ENCODE measurements at places on chromosomes 16 and 17.

DNA sequence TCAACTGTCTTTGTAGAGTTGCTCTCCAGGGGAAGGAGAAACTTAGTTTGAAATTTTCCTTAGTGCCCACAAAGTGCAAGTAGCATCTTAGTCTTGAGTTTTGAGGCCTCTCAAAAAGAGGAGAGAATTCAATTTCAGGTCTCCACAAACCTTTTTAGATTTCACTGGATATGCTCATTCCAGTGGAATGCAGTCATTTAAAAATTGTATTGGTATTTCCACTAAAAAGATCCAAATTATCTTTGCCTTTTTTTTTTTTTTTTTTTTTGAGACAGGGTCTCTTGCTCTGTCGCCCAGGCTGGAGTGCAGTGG, 6.9 kb upstream of the FOXJ1 start:
- no peak for DNase-seq

DNA sequence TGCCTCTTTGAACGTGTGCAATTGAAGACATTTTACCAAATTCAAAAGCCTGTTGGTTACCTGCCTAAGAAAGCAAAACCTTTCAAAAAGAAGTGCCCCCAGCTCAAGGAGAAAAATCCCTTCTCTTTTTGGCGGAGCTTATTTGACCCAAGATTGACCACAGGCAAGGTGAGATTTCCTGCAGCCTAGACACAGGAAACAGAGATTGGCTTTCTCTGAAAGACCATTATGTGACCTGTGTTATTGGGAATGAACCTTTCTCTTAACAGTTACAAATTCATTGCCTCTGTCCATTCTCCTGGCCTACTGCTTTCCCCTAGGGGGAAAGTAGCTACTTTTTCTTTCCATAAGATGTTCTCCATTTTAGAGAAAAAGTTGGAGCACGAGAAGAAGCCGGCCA, 42.1 kb upstream of the MAF start:
- no peak for DNase-seq

DNA sequence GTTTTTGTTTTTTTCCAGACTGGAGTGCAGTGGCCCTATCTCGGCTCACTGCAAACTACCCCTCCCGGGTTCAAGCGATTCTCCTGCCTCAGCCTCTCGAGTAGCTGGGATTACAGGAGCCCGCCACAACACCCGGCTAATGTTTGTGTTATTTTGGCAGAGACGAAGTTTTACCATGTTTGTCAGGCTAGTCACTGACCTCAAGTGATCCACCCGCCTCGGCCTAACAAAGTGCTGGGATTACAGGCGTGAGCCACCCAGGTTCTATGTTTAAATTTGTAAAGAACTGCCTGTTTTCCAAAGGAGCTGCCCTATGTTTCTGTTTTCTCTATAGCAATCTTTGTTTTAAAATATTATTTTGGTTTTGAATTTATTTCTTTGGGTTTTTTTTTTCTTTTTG, 13.8 kb upstream of the C16orf87 start:
- DNase-seq: no peak

- no peak for DNase-seq
These were observed 9.2 kb downstream of the SCGB1C2 start for GRCh38 chr17:146546-146945.

DNA sequence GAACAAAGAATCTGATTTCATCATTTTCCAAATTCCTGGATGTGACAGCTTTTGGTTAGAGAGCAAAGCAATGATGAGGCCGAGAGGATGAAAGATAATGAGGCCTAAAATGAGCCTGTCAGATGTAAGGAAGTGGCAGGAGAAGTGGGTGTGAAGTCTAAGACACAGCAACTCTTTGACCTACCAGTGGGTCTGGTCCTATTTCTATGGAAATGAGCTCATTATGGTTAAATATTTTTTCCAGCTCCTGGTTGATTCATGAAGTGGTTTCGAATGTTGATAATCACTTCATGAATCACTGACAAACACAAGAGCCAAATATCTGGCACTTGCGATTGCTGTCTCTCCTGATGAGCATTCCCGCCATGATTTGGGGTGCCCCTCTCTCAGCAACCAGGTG, 273.3 kb upstream of the CDH5 start:
- DNase-seq: no peak

GRCh38 chr17:11495613-11496012, 102.7 kb upstream of the DNAH9 start:
- no peak for DNase-seq

All from stimulated activated CD4-positive, alpha-beta T cell treated with anti-CD3 and anti-CD28 coated beads, Interleukin-4, amount 100 ng/mL, for 4 hours (primary cell).